ENCODE measurements at places on chromosomes 4 and X.

DNA sequence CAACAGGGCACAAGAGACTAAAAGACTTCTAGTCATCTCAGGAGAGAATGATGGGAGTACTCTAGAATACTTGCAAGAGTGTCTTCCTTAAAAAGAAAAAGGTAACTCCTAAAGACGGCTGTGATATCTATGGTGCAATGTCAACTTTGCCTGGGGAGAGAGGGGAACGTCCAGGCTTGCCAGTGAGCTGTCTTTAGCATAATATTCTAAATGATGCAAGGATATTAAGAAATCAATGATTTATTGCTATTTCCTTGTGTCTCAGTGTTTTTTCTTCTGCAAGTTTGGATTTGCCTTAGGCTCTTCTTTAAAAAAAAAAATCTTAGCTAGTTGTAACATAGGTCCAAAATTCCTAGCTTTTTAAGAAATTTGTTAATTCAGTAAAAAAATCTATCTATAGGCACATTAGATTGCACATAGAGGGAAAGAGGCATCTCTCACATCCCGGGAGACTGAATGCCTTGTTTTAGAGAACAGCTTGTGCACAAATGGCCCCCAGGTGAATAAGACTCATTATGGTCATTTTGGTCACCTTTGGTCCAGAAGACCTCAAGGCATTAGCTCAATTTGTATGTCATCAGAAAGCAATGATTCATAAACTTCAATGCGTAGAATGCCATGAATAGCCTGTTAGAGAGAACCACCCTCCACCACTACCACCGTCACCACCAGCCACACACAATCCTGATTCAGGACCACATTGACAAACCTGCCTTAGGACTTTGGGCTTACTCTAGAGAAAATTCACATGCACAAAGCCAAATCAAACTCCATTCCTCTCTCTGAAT lies 104.1 kb downstream of the PALLD start:
- DNase-seq: no peak

GRCh38 chr4:120536884-120537283 lies 385.6 kb downstream of the PRDM5 start:
- DNase-seq: no peak

DNA sequence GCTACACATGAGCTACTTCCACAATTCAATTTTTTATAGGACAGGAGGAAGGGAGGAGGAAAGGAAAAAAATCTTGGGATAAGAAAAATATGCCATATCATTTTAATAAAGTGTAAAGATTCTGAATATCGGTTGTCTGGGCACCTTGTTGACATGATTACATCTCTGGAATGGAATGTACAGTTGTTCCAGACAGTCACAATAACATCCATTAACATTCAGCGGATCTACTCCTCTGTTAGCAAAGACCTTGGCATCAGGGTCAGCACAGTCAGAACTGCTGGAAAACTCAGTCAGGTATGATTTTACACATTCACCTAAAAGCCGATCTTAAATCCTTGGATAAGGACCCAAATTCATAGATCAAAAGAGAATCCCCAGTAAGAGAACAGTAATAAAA lies 85.4 kb upstream of the ARMCX2 start:
- DNase-seq: no peak

GRCh38 chrX:39826813-39827543 lies 270.8 kb downstream of the BCOR start:
- no peak for DNase-seq

GRCh38 chrX:70386235-70386634 lies 36.9 kb upstream of the GDPD2 start:
- DNase-seq: no peak

DNA sequence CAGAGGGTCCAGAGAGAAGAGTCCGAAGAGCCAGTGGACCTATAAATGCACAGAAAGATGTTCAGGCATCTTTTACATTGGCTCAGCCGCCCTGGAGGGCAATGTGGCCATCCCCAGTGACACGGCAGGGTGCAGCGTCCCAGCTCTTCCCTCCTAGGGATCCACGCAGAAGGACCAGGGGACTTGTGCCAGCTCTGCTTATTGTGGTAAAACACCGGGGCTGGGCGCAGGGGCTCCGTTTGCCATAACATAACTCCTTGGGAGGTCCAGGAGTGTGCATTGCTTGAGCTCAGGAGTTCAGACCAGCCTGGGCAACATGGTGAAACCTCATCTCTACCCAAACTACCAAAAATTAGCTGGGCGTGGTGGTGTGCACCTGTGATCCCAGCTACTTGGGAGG lies 70.2 kb downstream of the CPZ start:
- no peak for DNase-seq

- no peak for DNase-seq
Observed at GRCh38 chr4:1589098-1589497, 95.0 kb downstream of the FAM53A start.

- DNase-seq: no peak
Observed at GRCh38 chrX:43885617-43886016, 3.4 kb upstream of the MAOB start.

DNA sequence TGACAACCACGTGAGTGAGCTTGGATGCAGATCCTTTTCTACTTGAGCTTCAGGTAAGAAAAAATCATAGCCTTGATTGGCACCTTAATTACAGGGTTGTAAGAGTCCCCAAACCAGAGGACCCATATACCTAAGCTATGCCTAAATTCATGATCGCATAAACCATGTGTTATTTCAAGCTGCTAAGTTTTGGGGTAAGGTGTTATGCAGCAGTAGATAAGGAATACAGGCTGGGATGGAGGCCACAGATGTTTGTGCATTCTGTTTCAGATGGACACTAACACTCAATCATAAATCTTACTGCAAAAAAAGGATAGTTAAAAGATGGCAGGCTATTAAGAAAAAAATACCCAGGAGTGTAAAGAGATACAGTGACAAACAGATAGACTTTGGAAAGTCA lies 112.3 kb downstream of the ASB9 start:
- no peak for DNase-seq

DNA sequence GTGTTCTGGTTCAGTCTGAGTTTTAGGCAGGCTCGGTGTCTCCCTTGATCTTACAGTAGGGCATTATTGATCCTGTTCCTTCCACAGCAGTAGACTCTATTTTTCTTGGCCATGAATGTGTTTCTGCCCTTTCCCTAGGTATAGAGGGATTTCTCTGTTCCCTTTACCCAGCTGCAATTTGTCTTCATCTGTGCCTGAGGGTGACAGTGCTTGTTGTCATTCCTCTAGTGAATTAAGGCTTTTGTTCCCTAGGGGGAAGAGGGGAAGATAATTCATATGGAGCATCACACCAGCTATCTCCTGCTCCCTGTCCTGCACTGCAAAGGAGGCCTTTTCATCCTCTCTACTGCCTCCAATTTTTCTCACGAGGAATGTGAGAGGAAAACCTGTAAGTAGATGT lies 39.7 kb upstream of the CXorf51A start:
- DNase-seq: no peak

- DNase-seq: no peak
Observed at GRCh38 chr4:88537709-88538108, 14.1 kb upstream of the PYURF start.

GRCh38 chr4:26171941-26172340 lies 148.9 kb upstream of the RBPJ start:
- no peak for DNase-seq

Measured in stimulated activated CD4-positive, alpha-beta T cell treated with anti-CD3 and anti-CD28 coated beads, Interleukin-15, amount 100 ng/mL, for 24 hours (primary cell).